ENCODE measurements at places on chromosomes 12 and 14.
A peak's percentile ranks its signal among the peaks of the same experiment; 100 is the strongest.

- no peak for DNase-seq
Measured at GRCh38 chr14:69719501-69719951, 47.4 kb upstream of the SRSF5 start.

DNA sequence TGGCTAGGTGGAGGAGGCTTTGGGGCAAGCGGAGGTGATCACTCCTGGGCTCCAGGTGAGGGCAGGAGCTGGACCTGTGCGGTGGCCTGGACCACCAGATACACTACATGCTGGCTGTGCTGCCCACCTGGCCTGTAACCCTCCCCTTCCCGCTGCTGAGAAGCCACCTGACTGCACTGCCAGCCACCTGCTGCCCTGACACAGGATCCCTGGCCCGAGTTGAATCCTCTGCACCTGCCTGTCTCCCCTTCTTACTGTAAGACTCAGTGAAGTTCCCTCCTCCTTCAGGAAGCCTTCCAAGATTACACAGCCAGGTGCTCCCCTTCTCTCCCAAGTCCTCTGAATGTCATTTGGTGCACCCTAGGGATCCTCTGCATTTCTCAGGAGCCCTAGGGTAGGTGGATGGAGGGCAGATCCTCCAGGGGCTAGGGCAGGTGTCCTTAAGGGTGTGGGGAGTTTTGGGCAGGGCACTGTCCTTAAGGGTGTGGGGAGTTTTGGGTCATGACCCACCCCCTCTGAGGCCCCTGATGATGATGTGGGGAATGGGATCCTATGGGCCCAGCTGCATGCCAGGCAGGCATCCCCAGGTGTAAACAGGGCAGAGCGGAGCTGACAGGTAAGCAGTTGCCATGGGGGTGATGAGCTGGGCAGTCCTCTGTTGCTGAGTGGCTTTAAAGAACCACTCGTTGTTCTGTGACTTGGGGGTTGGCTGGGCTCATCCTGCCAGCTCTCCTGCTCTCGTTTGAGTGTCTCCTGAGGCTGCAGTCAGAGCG lies 6.7 kb upstream of the MTA1 start:
- no peak for DNase-seq

DNA sequence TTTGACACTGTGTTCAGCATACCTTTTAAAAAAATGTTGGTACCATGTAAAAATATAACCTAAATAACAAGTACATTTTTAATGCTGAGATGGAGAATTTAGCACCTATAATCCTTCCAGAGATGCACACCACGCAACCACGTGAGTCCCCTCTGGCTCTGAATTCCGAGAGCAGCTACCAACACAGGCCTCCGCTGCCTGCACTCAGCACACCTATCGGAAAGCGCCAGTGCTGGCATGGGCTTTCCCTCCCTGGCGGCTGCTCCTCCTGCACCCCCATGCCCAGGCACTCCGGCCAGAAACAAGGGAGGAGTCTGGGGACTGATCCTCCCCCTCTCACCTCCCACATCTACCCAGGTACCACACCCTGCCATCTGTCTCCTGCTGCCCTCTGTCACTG lies 47.0 kb downstream of the ITPK1 start:
- DNase-seq = no peak

DNA sequence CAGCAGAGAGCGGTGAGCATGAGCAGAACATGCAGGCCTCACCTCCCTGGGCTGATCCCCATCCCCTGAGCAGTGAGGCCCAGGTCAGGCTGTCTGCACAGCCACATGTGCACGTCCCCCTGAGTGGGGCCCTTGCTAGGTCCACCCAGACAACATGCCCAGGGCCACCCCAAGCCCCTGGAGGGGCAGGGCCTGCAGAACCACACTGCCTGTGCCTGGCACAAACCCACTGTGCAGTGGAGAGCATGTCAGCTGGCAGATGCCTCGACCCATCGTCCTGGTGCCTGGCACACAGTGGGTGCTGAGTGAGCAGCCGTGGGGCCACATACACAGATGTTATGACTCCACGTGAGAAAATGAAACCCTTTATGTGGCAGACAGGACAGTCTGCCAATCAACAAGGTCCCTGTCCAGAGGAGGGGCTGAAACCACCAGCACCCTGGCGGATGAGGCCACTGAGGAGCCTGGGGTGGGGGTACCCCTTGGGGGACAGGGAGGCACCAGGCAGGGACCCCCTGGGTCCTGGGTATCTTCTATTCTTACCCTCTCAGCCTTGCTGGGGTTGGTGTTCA lies 8.3 kb downstream of the ANHX start:
- DNase-seq = no peak

- DNase-seq = peak; percentile 17
Measured at GRCh38 chr12:103901518-103902173, 28.6 kb upstream of the HSP90B1 start.

DNA sequence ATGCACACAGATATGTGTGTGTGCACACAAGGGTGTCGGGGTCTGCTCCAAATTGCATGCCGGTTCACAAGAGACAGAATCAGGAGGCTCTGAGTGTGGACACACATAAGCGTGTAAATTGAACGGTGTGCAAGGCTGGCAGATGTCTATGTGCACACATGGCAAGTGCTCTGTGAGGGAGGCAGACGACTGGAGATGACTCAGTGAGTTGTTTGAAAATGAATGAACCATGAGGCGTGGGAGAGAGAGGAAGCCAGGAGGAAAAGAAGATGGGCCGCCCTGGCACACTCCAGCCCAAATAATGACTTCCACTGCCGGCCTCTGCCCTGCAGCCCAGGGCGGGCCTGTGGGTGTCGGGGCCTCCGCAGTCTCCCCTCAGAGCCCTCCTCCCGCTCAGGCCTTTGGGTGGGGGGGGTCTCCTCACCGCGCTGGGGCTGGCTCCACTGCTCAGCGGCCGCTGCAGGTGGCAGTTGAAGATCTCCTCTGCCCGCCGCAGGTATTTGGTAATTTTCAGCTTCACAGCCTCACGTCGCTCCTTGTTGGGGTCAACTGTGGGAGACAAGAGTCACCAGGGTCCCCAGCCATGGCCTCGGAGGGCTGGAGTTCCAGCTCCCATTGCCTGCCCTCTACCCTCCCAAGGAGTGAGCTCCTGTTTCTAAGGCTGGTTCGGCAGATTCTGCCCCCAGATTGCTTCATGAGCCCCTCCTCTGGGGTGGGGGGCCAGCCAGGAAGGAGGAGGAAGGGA lies 3.5 kb downstream of the RPS6KL1 start:
- no peak for DNase-seq

DNA sequence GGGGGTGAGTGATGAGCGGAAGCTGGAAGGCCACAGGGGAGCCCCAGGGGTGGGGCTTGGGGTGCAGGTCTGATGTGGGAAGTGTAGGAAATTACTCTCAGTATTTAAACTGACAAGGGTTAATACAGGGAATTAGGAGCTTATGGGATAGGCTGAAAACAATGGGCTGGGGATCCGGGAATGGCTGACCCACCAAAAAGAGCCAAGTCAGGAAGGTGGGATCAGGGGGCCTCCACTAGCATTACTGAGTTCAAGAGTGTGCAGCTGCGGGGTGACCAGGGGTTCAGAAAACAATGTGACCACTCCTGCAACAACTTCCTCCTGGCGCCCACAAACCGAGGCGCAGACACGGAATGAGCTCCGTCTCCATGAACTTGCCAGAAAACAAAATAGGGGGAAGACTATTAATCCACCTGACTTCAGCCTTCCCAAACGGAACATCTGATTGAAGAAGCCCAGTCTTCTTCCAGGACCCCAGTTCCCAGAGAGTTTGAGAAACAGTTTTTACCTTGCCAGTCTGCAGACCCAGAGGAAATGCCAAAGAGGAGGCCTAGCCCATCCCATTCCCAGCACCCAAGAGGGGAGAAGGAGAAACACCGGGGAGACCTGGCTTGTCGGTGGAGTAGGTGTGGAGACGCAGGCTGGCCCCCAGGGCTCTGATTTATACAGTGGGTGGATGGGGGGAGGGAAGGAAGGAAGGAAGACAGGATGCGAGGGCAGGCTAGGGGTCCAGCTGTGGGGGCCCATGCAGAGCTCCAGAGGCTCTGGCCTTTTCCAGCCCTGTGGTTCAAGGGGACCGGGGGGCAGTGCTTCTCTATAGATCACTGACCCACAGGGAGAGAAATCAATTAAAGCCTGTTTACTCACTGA lies 16.5 kb upstream of the YY1 start:
- no peak for DNase-seq

GRCh38 chr14:104778694-104779331 lies 16.7 kb downstream of the AKT1 start:
- DNase-seq = no peak

- DNase-seq = no peak
Measured at GRCh38 chr14:64190974-64191502, 103.1 kb downstream of the ESR2 start.

DNA sequence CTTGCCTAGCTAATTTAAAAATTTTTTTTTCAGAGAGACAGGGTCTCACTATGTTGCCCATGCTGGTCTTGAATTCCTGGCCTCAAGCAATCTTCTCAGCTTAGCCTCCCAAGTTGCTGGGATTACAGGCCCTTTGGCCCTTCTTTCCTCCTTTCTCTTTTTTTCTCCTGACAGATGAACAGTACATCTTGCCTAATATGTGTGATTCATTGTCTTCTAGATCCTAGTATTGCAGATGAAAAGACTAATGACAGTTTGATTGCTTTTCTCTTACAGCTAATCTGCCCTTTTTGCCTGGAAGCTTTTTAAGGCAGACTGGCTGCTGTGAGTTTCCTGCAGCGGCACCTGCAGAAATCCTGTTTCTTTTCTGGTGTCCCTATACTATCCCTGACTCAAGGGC lies 12.0 kb downstream of the DEPDC4 start:
- no peak for DNase-seq
